Activated CD4-positive, alpha-beta T cell treated with anti-CD3 and anti-CD28 coated beads for 48 hours (primary cell): ENCODE measurements at places on chromosomes 2 and 18.

DNA sequence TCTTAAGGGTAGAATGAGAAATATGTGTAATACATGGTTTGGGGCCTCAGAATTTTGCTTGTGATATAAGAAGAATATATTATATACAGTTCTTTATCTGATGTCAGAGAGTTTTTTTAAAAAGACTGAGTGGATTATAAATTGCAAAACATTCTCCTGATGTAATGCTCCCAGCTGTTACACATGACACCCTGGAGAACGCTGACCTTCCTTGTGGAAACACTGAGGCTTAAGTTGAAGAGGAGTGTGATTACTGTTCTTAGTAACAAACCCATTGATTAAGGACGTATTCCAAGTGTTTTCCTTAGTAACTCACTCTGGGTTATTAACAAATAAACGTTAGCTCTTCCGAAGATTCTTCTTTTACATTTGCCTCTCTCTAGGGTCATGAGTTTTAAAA is 1069.3 kb upstream of the CNTNAP5 start:
- DNase-seq: no peak

GRCh38 chr2:122636097-122636496 is 880.6 kb downstream of the TSN start:
- no peak for DNase-seq

- no peak for DNase-seq
These were observed 123.2 kb downstream of the PHLPP1 start for GRCh38 chr18:62838475-62839098.

- peak; percentile 1 for DNase-seq
These were observed 41.4 kb upstream of the ALPP start for GRCh38 chr2:232336981-232337720.

GRCh38 chr2:190340369-190340768 is 3.0 kb upstream of the INPP1 start:
- DNase-seq: peak; percentile 13

DNA sequence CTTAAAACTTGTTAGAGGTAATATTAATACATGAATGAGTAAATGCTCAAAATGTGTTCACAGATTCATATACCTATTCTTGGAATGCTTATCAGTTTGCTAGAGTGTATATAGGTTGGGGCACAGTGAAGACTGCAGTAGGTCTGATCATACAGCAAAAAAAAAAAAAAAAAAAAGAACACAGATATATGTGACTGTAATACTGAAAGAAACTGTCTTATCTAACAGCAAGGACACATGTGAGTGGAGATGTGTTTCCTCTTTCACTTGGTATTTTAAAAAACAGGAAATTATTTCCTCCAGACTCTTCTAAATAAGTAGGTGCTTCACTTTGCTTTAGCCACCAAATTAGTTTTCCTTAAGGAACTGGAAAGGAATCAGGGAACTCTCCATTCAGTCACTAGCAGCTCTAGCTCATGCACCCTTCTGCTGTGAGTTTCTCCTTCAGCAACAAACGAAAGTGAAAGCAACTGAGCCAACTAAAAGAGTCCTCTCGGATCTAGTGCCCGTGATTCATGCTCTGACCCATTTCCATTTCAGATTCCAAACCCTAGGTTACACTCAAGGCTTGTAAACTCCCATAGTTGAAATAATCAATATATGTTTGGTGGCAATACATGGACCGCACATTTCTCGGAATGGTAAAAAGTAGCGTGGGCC is 98.5 kb downstream of the DSEL start:
- DNase-seq: peak; percentile 4

- peak; percentile 46 for DNase-seq
These were observed 94.2 kb upstream of the SLC39A10 start for GRCh38 chr2:195562570-195563566.

GRCh38 chr2:58065248-58065647 is 18.6 kb downstream of the VRK2 start:
- no peak for DNase-seq

- no peak for DNase-seq
These were observed 31.1 kb downstream of the TOGARAM2 start for GRCh38 chr2:29012211-29012681.

GRCh38 chr2:31371691-31372090 is 42.9 kb downstream of the XDH start:
- DNase-seq: no peak

DNA sequence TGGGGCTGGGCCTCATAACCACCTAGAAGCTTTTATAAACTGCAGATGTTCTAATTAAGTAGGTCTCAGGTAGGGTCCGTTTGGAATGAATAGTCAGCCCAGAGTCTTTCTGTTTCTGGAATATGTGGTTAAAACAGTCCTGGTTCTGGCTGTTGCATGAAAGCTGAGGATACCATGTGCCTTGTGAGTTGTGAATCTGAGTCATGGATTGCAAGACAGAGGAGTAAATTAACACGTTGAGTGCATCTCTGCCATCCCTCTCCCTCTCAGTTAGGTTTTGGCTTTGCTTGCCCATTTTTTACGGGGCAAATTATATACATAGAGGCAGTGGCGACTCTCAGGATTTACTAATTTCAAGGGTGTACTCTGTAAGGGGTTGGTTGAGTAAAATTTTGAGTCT is 59.1 kb downstream of the NCK2 start:
- no peak for DNase-seq

- DNase-seq: no peak
These were observed 37.4 kb downstream of the PNO1 start for GRCh38 chr2:68195096-68195495.

DNA sequence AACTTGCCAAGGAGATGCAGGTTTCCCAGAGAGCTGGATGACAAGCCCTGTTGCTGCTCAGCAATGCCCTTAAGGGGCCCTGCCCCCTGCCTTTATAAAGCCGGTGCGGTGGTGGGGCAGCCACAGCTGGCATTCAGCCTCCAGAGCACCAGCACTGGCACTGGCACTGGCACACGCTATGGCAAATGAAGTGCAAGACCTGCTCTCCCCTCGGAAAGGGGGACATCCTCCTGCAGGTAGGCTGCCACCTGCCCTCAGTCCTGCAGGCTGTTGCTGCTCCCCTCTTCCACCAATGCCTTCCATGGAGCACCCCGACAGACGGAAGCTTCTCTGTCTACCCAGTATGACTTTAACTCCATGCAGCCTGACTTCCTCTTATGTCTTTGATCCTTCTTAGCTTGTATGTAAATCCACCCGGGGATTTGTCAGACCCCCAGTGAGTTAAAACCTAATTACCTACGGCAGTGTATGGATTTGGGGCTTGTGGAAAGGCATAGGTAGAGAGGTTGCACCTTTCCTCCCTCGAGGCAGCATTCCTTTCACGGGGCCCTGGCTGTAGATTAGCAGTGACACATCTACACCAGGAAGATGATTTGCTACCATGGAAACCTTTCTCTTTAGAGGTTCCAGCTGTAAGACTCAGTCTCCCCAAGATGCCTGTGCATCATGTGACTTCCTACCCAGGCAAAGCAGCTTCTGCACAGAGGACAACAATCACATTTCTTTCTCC is at the start of gene DAPL1:
Gene DAPL1, plus strand, starts transcription at position 123 of the 730 bp plus-strand sequence. Its CDS starts 56 bp downstream, at position 179.
- DNase-seq: no peak

GRCh38 chr2:196677404-196677803 is 37.9 kb downstream of the CCDC150 start:
- DNase-seq: no peak

GRCh38 chr2:23452853-23453420 is 68.0 kb downstream of the KLHL29 start:
- DNase-seq: peak; percentile 31

DNA sequence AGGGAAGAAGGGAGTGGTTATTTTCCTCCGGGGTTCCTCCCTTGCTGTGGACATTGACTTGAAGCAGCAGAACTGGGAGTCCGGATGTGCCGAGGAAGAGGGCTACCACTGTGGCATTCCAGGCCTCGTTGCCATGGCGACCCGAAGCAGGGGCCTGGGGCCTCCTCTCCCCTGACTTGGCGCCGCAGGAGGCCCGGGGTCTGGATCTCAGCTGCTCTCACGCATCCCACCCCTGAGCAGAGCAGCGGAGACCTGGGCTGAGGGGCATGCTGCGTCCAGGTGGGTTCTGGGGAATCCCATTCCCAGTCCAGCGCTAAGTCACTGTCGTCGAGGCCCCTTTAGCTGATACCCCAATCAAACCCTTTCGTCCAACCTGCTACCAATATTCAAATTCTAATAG is 100.2 kb downstream of the BCL11A start:
- DNase-seq: no peak

DNA sequence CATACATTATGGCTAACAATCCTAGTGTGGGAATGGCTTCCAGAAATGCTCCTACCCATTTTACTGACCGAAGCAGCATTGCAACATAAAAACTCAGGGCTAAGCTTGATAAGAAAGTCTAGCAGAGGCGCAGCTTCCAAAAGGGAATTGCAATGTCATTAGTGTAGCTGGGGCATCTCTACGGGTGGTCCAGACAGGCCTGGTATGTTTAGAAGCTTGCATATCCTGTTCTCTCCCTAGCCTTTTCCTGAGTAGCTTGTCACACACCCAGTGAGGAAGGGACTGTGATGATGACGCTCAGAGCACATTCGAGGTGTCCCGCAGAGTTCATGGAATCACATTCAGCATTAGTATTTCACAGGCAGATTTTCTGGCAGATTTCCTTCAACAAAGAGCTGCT is 38.0 kb upstream of the COL5A2 start:
- DNase-seq: no peak

DNA sequence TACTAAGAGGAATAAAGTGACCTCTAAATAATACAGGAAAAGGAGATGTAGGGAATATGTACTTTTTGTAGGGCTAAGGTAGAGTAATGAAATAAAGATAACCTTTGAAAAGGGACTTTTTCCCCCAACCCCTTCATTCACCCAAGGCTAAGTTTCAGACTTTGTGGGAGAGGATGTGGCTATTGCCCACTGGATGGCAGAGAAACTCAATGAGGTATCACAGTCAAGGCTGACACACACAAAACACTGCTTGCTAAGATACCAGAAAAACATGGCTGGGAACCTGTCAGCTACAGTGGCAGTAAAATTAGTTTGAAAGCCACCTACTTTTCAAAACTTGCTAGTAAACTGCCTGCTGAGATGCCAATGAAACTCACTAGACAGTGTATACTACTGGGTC is 158.8 kb upstream of the WDSUB1 start:
- no peak for DNase-seq

DNA sequence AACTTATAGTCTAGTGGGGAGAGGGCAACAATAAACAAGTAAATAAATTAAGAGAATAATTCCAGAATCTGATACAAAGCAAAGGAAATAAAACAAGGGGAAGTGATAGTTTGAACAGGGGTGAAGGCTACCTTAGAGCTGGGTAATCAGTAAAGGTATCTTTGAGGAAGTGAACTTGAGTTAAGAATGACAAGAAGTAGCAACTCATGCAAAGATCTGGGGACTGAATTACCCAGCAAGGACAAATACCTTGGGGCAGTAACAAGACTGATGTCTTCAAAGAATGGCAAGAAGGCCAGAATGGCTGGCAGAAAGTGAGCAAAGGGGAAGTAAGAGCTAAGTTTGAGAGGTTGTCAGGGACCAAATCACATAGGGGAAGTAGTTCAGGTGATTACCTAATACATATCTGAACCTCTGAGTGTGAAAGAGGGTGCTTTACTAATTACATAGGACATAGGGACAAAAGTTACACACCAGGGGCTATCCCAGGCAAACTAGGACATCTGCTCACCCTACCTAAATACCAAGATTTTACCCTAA is 244.6 kb upstream of the HNRNPA3 start:
- DNase-seq: no peak

- peak; percentile 16 for DNase-seq
These were observed 66.5 kb downstream of the ABI2 start for GRCh38 chr2:203394519-203395227.

DNA sequence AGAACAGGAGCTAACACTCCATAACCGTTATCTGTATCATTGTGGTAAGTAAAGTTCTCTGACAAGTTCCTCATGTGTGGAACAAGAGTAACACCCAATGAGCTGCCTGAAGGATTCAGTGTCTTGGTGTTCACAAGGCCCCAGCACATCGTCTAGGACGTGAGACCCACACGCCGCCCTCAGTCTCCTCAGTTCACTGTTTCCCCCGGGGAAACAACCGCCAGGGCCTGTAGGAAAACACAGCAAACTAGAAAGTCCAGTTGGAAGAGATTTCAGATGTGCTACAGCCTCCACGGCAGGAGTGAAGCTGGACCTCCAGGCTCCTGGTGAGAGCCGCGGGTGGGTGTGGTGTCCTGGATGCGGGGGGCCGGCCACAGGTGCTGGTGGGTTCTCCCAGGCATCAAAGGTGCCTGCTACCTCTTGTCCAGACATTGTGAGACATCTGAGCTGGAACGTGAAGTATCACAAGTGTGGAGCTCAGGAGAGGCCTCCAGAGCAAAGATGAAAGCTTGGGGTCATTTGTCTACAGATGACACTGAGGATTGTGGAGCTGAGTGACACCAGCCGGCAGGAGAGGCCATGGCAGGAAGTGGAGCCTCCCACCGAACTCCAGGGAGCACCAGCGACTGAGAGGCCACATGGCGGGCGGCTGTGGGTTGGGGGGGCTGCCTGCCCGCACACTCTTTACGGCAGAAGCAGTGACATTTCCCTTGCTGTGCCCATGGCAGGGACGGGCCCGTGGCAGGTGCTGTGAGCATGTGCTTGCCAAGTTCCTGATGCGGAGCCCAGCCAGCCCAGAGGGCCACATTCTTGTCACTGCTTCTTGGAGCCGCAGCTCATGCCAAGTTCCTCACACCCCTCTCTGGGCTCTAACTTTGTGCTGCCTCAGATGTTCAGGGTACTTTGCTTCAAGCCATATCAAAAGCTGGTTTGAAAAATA is 131.2 kb downstream of the TMEM18 start:
- no peak for DNase-seq

GRCh38 chr2:129009555-129010146 is 691.0 kb upstream of the HS6ST1 start:
- no peak for DNase-seq

GRCh38 chr2:74702001-74702715 is 48.1 kb downstream of the SEMA4F start:
- no peak for DNase-seq

GRCh38 chr2:197058777-197059300 is 132.3 kb upstream of the PGAP1 start:
- DNase-seq: no peak

- DNase-seq: peak; percentile 15
These were observed 76.0 kb downstream of the EPC2 start for GRCh38 chr2:148720501-148721001.

DNA sequence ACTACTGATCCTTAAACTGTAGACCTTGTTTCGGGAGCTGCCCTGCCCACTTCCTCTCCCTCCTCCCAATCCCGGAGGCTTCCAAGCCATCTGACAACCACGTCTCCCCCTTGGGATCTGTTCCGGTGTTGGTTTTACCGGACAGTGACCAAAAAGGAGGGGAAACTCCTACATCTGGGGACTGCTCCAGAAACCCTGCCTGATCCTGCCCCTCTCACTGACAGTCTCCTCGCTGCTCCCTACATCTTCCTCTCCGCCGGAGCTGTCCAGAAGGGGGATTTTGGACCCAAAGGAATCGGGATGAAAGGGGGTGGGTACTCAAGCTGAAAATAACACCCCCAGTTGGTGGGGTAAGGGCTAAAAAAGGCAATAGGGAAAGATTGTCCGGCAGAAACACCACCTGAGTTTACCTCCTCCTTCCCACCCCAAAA is 1.5 kb downstream of the INO80D start:
- peak; percentile 18 for DNase-seq

DNA sequence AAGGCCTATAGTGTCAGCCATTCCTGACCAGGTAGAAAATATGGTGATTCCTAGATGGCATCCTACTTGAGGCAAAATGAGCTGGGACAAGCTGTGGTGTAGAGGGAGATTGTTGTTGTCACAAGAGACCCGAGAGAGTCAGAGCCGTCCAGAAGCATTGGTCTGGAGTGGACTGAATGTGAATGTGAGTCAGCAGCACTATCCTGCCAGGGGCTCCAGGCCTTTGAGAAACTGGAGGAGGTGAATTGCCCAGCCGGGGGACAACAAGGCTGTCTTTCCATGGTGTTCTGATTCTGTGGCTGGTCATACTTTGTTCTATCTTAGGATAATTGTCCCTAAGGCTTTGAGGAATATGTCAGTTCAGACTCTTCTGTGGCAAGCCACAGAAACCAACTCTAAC is 29.4 kb upstream of the EIF2AK3 start:
- no peak for DNase-seq
